NCI-H526 (cell line): ENCODE measurements at places on chromosomes 3 and 15.
A peak's percentile ranks its signal among the peaks of the same experiment; 100 is the strongest.

DNA sequence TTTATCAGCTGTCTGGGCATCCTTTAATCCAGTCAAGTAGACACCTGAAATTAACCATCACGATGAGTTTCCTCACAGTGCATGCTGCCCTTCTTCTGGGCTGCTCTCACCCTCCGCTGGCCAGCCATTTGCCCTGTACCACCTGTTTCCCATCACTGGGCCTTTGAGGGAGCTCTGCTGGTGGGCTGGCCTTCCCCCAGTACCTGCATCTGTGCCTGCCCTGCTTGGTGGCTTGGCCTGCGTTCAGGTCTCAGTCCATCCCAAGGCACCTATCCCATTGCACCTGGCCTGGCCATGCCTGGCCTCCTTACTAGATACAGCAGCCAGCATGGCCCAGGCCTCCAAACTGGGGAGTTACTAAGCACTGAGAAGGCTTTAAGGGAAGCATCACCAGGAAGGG is 413.2 kb downstream of the NTRK3 start:
- no peak for DNase-seq

DNA sequence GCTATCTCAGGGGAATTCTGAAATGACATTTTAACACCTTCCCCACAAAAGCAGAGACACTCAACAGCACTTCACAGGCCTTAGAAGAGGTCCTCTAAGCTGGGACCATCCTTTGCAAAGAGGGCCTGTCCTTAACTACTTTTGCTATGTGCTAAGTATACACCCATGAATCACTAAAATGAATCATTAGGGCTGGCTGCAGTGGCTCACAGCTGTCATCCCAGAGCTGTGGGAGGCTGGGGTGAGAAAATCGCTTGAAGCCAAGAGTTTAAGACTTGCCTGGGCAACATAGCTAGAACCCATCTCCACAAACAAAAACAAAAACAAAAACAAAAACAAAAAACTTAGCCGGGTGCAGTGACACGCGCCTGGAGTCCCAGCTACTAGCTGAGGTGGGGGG is 53.9 kb upstream of the MELTF start:
- no peak for DNase-seq

- peak; percentile 65 for DNase-seq
Measured at GRCh38 chr3:71581457-71582035, 2.0 kb downstream of the FOXP1 start.

DNA sequence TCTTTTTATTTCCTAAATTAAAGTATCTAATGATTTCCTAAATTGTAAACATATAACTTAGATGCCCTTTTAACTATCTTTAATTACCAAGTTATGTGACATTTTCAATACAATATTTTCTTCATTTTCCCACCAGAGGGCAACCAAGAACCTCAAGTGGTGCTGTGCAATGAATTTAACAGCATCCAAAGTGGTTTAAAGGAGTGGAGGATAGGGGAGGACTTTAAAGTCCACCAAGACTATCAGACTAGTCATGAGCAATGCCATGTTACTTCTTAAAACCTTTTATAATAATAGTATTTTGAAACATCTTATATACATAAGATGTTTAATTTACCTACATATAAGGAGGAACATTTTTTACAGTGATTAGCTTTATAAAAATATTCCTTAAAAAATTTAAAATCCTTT is 74.4 kb downstream of the DLG1 start:
- DNase-seq = peak; percentile 33

DNA sequence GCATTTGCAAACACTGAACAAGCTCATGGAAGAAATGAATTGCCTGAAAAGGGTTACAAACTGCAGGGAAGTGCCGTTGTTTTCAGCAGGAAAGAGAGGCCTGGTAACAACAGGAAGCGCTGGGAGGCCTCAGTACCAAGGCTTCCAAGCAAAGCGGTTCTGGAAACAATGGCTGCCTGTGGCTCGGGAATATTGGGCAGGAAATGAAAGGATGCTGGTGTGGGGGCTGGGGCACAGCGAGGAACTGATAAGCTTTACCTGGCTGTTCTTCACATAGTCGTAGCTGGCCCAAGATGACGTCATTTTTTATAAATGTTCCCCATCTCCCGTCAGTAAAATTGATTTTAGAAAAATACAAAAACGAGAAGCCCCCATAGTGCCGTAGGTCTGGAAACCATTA is 55.9 kb downstream of the ARHGAP31 start:
- no peak for DNase-seq

- no peak for DNase-seq
Measured at GRCh38 chr3:132911741-132912415, 126.3 kb upstream of the TMEM108 start.

- no peak for DNase-seq
Measured at GRCh38 chr15:52695154-52695553, 16.0 kb upstream of the ATOSA start.

- no peak for DNase-seq
Measured at GRCh38 chr15:96896766-96897165, 566.3 kb downstream of the NR2F2 start.

DNA sequence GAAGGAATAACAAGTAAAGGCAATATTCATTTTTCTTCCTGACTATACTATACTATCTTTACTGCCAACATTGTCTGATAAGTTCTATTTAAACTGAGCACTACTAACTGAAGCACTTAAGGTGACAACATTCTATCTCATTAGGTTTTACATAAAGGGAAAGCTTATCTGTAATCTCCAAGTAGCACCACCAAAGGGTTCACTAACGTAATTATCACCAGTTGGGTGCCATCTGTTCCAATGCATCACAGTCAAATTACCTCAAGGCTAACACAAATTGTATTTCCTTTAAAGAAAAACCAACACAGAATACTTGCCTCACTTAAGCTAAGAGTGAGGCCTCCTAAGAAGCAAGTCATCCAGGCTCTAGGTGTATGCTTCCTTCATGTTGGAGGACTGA is 453.8 kb downstream of the RAP2B start:
- no peak for DNase-seq
